Progenitor cell of endocrine pancreas (in vitro differentiated cells): ENCODE measurements at places on chromosomes 6 and 20.

DNA sequence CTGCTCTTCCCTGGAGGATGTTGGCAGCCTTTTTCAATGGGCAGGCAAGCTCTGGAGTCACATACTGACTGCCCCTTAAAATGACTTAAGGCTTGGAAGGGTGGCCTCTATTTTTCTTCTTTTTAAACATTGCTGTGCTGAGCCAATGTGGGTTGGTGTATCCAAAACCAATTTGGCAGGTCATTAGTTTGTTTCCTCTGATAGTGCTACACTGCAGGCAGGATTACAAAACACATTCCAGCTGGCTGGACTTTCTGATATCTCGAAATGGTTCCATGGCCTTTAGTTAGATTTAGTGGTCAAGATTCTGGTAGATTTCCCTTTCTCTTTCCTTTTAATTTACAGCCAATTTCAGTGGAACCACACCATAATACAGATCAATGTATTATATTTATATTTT lies 28.1 kb upstream of the BMP2 start:
- no peaks in the 10 kb centered on the region for H3K27me3 ChIP-seq
- H3K36me3 ChIP-seq, result no peaks in the 10 kb centered on the region
- no peak for DNase-seq
- H3K4me3 ChIP-seq, result no peak overlapping the region

DNA sequence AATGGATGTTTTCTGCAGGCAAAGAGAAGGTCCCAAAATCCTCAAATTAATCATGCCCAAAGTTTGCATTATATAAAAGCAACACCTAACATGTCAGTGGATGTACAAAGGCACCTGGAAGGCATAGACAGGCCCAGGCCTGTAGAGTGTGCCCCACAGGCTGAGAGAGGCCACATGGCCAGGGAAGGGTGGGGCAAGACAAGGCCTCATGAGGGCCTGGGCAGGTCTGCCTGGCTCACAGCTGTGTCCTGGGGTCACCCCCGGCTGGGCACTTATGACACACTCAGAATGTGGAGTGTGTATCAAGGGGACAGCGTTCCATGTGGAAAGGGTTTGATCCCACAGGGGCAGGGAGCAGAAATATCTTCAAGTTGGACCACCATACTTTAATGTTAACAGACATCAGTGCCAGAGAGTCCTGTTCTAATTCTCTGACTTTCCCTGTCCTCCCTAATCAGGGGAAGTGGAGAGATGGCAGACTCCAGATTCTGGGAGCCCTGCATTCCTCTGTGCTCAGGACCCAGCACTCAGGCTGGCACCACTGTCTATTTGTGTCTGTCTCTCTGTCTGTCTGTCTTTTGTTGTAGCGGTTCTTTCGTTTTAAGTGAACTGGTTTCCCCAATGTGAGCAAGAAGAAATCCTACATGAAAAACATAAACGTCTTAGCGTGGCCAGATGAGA lies 178.3 kb upstream of the FOXA2 start:
- peaks cover 10% of the 10 kb centered on the region for H3K27me3 ChIP-seq
- DNase-seq, result no peak
- no peaks in the 10 kb centered on the region for H3K4me1 ChIP-seq
- H3K36me3 ChIP-seq, result no peaks in the 10 kb centered on the region
- no peak overlapping the region for H3K4me3 ChIP-seq

GRCh38 chr20:37408302-37409193 lies 62.6 kb downstream of the SRC start:
- H3K36me3 ChIP-seq, result peaks cover 4% of the 10 kb centered on the region
- H3K27me3 ChIP-seq, result peaks cover 31% of the 10 kb centered on the region
- H3K27ac ChIP-seq, result peak overlapping the region; percentile 69
- H3K4me1 ChIP-seq, result peaks cover 12% of the 10 kb centered on the region
- no peak for DNase-seq

DNA sequence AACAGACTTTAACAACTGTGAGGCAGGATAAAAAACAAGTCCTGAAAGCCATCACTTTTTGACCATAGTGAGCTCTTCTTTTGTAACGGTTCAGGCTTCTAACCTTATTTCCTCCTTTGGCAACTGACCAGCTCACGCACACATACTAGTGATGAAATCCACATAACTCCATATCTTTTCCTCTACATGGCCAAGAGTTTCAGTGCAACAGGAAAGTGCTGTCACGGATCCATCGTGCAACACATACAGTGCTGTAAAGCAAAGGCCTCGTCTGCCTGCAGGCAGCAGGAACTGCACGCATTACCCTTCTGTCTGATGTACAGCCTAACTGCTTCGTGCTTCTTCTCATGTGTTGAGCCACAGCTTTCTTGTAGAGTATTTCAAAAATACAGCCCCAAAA lies 108.5 kb downstream of the EPM2A start:
- peaks cover 18% of the 10 kb centered on the region for H3K4me1 ChIP-seq
- no peak overlapping the region for H3K27ac ChIP-seq
- DNase-seq, result no peak

DNA sequence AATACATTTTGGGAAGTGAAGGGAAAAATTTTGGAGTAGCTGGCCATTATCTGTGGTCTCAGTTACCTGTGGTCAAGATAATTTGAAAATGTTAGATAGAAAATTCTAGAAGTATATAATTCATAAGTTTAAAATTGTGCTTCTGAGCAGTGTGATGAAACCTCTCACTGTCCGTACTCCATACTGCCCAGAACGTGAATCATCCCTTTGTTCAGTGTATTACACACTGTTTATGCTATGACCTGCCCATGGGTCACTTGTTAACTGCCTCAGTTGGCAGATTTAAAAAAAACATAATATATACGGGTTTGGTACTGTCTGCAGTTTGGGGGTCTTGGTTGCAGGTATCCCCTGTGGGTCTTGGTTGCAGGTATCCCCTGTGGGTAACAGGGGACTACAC lies 4.1 kb upstream of the CALHM5 start:
- H3K27ac ChIP-seq, result no peak overlapping the region
- no peak for DNase-seq
- no peaks in the 10 kb centered on the region for H3K27me3 ChIP-seq
- H3K36me3 ChIP-seq, result no peaks in the 10 kb centered on the region
- peaks cover 2% of the 10 kb centered on the region for H3K4me1 ChIP-seq
- H3K4me3 ChIP-seq, result no peak overlapping the region
